ENCODE measurements at places on chromosomes 5 and 9.
A peak's percentile ranks its signal among the peaks of the same experiment; 100 is the strongest.

GRCh38 chr5:170355601-170356098 is 33.5 kb downstream of the KCNMB1 start:
- DNase-seq, result no peak

GRCh38 chr5:167623354-167623753 is 668.1 kb upstream of the WWC1 start:
- DNase-seq, result no peak

DNA sequence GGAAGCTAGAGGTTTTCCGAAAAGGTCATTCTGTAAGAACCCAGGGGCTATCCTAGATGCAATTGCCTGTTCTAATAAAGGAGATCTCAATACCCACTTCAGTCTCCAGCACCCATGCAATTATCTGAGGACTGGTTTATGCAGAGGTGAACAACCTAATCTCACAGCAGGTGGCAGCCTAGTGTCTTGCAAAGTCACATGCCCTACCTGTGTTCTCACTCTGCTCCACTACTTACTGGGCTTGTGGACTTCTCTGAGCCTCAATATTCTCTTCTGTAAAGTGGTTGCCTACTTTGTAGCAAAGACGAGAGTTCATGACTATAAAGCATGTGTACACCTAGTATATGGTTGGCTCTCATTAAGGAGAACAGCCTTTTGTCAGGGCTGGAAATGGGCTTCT is 21.0 kb upstream of the ALDH1B1 start:
- peak; percentile 12 for DNase-seq

GRCh38 chr9:34034698-34035065 is 14.0 kb downstream of the UBAP2 start:
- DNase-seq, result no peak
